ENCODE measurements at places on chromosomes 2 and 18. TPM values are rescaled to one million over a fixed set of nuclear protein-coding genes. Genes with fewer than 3 reads are reported as not detected.

SYT4 gene
- total RNA-seq, result 2.3 TPM

RBBP8 gene
- total RNA-seq, result 88.2 TPM

RESP18 gene
- not detected for total RNA-seq

CAPN14 gene
- total RNA-seq, result 0.13 TPM

SULT6B1 gene
- not detected for total RNA-seq

Data from A673 (cell line).